ENCODE measurements at places on chromosomes 2 and 18.

DNA sequence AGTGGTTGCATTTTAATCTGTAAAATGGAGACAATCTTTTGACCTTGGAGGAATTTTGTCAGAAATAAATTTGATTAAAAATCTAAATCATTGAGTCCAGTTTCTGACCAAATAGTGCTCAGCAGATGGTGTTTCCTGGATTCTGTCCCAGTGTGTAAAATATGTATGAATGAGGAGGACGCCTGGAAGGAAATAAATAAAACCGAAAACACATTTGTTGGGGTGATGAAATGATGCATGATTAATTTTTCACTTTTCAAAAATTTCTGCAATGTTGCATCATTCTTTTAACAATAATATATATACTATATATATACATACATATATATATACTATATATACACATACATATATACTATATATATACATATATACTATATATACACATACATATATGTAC is 261.1 kb upstream of the TRIB2 start:
- DNase-seq: no peak

- DNase-seq: no peak
Observed at GRCh38 chr18:72555101-72555500, 11.0 kb upstream of the CBLN2 start.

DNA sequence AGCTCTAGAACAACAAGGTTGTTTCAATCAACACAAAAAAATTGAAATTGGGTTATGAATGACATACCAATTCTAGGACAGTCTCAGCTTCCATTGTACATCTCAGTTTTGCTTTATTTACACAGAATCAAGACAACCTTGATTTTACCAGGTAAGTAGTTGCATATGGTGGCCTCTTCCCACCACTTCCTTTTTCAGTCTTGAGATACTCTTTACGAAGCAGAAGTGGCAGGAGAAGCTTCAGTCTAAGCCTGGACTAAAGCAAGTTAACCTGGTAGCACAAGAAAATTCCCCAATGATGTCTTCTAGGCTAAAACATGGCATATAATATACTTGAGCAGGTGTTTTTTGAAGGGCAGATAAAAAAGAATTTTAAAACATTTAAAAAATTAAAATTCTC is 10.7 kb upstream of the FAM136A start:
- no peak for DNase-seq

DNA sequence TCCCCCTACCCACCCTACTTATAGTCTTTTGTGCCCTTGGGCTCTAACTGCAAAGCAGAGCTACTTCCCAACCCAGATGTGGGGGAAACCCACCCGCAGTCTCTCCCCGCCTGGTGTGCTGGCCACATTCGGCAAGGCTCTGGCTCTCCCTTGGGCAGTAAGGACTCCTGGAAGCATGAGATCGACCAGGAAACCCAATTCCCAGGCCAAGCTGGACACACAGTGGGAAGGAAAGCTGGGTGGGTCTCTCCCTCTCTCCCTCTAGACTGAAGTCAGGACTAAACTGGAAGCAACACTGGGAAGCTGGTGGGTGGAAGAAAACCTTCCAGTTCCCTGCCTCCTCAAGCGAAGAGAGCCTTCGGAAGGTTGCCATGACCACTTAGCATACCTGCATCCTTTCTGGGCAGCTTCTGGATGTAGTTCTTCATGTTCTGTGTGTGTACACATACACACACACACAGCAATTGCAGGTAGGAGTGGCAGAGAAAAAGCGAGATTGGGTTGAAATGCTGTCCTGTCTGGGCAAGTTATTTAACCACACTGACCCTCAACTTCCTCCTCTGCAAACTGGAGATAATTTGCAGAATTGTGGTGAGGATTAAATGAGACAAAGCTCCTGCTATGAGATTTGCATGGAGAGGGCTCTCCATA is 33.9 kb downstream of the ZBTB7C start:
- DNase-seq: no peak

DNA sequence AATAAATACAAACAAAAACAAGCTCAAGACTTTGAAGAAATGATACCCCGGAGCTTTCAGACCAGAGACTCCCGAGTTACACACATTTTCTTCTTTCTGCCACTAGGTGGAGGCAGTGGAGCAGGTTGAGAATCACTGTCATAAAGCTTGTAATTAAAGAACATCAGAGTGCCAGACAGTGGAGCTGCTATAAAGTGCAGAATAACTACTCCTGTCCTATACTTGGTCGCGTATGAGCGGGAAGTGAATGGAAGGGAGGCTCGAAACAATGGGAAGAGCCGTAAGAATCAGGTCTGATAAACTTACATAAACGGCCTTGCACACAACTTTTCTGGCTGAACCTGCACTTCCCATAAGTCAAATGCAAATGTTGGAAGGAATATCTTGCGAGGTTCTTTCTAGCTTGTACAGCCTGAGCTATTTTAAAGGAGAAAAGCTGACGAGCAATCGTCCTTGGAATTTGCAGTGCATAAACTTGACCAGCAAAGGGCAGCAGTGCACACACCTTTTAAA is 189.0 kb downstream of the RPIA start:
- DNase-seq: no peak

DNA sequence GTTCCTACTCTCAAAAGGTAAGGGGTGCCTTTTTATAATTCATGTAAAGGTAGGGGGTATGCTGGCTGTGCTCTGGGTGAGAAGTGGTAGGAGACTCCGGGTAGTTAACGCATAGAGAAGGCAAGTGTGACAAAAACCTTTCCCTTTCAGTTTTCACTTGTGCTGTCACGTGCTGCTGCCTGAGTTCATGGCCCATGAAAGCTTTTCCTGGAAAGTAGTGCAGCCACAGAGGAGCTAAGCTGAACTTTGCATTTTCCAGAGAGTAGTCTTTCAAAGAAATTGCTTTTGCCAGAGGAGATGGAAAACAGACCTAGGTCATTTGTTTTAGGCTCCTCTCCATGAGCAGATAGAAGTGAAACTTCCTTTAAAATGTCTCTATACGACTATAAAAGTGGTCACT is 44.7 kb downstream of the THSD7B start:
- no peak for DNase-seq

GRCh38 chr18:9877655-9878014 is 8.1 kb upstream of the TXNDC2 start:
- DNase-seq: no peak

DNA sequence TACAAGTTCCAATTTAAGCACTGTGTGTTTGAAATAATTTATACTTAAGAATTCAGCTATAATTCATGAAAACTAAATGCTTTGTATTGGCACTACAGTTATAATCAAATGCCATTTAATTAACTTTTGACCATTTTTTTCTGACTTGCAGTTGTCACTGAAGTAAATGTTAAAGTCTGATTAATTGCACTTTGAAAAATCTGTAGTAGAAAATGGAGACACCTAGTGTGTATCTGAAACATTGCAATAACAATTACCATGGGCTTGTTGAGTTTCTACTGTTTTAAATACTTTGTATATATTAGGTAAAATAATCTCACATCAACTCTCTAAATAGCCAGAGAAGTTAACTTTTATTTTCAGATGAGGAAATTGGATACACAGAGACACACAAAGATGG is 458.6 kb upstream of the FSIP2 start:
- DNase-seq: no peak

GRCh38 chr2:64000630-64001381 is 18.4 kb downstream of the VPS54 start:
- no peak for DNase-seq

- no peak for DNase-seq
Observed at GRCh38 chr18:9779630-9780029, 71.5 kb downstream of the RAB31 start.

DNA sequence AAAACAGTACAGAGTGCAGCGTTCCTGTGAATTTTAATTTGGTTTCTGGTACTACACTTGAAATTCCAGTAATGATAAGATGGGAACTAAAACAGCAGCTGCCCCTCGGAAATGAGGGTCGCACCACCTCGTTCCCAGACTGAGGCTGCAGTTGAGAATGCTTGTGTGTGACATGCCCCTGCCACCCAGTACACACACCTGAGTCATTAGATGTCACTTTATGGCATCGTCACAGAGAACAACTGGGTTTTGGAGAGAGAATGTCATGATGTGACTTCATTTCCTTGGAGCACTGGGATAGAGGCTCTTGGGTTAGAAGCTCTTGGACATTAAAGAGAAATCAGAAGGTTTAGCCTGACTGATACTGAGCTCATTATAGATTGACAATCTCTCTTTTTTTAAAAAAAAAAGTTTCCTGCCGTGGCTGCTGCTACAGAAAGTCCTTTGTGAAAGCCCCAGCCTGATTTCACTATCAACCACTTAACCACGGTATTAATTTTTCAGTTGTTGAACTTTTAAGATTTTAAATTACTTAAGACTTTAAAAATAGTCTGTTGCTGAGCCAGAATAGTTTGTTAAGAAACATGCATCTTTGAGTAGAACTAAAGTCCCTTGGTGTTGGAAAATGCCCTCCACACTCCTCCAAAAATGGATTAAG is 24.5 kb downstream of the BCL2L11 start:
- no peak for DNase-seq

- no peak for DNase-seq
Observed at GRCh38 chr2:154280543-154280942, 408.8 kb downstream of the GALNT13 start.

GRCh38 chr2:162245061-162245460 is 1.8 kb upstream of the FAP start:
- no peak for DNase-seq

GRCh38 chr2:172098650-172099471 is 3.8 kb downstream of the DLX2 start:
- DNase-seq: no peak

DNA sequence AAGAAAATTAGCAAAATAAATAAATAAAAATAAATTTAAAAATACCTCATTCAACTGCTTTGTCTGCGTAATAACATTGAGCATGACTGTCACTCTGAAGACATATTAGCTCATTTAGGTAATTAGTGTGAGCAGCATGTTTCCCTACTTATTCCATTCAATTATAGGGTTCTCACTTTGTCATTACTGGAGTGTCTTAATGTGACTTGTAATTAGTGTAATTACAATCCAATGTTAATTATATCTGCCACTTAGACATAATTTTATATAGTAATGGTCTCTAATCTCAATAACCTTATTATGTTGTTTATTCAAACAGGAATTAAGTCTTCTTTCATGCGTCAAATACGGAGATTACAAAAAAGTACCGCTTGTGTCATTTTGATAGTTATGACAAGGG is 893.9 kb upstream of the ACVR2A start:
- no peak for DNase-seq

DNA sequence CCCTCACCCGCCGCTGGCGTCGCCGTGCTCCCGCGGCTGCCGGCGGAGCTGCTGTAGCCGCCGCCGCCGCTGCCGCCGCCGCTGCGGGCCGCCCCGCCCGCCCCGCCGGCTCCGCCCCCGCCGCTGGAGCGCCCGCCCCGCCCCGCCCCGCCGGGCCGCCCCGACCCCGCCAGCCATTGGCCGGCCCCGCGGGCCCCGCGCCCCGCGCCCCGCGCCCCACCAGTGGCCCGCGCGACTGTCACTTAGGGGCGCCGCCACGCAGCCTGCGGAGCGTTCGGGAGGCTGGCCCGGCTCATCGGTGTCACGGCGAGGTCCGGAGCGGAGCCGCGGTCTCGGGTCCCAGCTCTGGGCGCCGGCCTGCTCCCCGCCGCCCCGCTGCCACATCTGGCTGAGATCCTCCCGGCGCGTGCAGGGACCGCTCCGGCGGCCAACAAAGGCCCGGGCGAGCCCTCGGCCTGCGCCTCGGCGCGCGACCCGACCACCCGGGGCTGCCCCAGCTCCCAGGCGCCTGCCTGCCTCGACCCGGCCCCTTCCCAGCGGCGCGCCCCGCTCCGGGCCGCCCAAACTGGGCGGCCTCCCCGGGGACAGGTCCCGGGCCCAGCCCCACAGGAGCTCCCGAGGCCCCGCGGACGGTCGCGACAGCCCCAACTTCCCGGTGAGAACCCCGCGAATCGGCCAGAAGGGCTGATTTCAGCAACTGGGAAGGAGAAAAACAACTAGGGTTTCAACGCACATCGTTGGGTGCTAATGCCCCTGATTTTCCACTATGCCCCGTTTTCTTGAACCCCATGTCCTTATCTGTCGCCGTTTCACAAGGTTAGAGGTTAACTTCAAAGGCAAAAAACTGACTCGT is at the start of gene MGAT4A:
Gene MGAT4A (minus strand): TSS at position 92 of the 853 bp plus-strand sequence. CDS start 4,800 bp downstream, outside the sequence.
- DNase-seq: peak; percentile 88

GRCh38 chr18:44036501-44036900 is 644.2 kb upstream of the SETBP1 start:
- DNase-seq: no peak

GRCh38 chr18:48229552-48229981 is 179.6 kb downstream of the ZBTB7C start:
- DNase-seq: no peak

DNA sequence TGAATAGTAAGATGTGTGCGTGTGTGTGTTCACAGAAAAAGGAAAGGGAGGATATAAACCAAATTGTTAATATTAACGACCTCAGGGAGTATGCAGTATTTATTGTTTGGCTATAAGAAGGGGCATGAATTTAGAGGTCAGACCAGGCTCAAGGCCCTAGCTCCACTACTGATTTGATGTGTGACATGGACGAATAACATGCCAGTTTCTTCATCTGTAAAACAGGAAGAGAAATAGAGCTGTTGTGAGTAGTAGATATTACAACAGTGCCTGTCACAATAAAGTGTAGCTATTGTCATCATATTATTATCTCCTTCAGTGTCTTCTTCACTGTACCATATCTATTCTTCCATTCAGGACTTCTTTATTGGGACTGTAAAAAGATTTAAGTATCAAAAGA is 4.1 kb upstream of the MAT2A start:
- no peak for DNase-seq

- DNase-seq: no peak
Observed at GRCh38 chr2:18643326-18644114, 54.2 kb upstream of the NT5C1B start.

GRCh38 chr2:187528042-187528441 is 26.2 kb downstream of the TFPI start:
- no peak for DNase-seq

DNA sequence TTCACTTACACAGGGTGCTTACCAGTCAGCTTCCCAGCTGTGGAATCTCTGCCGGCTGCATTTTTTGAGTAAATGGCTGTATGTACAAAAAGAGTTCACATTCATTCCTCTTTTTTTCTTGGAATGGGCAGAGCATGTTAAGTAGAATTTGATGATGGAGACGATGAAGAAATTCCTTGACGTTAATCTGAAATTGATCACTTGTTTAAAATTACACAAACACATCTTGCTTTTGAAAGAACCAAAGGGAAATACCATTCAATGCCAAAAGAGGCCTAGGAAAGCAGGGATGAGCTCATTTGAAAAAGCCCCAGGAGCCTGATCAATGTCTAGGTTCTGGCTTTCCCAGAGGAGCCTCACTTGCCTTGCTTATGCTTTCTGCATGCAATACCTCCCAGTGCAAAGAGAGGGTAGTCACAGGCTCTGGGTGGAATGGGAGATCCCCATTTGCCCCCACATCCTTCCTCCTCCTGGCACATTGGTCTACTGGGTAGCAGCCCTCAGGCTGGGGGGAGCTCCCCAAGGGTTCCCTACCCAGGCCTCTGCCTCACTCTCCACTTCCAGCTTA is 12.3 kb upstream of the SMAD7 start:
- DNase-seq: no peak

DNA sequence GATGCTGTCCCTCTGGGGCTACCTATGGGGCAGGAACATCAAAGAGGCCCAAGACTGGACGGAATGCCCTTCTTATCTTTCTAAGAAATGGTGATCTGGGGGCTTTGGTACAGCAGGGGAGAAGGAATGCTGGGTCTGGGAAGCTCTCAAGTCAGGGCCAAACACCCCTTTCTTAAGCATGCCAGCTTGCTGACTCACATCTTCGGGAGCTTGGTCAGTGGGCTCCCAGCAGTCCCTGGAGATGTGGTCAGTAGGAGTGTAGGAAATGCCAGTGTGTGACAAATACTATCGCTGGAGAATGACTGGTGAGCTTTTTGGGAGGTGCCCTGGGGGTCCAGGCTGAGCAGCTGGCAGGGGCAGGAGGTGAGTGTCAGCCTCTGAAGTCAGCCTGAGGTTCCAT is 105.0 kb upstream of the CDC42EP3 start:
- DNase-seq: peak; percentile 29

All from ascending aorta (tissue), 2 donors.